Ecto neural progenitor cell (in vitro differentiated cells): ENCODE measurements at places on chromosomes 2 and 18.

DNA sequence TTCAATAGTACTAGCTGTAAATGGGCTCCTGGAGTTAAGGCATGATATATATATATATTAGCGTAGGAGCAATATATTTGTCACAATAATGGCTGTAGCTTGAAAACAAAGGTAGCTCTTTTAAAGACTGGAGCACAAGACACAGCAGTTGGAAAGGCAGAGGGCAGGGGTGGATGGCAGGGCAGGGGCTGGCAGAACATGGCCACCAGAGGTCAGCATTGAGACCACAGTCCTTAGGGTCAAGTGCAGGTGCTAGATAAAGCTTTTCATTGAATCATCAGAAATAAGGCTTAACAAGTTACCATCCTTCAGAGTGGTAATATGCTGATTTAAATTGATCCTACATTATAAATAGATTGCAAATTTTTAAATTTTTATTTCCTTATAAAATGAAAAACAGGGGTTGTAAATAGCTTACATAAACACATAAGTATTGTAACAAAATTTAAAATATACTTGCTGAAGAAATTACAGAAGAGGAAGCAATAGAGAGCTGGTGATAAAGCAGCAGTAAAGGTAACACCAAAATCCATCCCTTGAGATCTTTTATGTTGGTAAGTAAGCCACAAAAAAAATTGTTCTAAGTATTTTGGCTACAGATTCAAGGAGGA lies 161.2 kb upstream of the PIEZO2 start:
- no peak for DNase-seq

DNA sequence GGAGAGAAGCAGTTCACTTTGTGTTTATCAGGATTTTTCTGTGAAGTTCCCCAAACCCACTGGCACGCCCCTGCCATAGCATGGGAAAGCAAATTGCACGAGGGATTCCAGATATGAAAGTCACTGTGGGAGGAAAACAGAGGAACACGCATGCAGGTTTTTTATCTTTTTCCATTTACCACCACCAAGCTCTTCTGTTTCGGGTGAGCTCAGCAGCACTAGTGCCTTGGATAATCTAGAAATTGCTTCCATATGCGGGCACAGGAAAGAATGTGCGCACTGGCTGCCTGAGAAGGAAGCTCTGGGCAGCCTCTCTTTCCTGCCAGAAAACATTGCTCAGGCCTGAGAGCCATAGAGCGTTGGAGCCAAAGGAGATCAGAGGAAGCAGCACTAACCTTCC lies 65.9 kb upstream of the WIPF1 start:
- DNase-seq, result no peak

DNA sequence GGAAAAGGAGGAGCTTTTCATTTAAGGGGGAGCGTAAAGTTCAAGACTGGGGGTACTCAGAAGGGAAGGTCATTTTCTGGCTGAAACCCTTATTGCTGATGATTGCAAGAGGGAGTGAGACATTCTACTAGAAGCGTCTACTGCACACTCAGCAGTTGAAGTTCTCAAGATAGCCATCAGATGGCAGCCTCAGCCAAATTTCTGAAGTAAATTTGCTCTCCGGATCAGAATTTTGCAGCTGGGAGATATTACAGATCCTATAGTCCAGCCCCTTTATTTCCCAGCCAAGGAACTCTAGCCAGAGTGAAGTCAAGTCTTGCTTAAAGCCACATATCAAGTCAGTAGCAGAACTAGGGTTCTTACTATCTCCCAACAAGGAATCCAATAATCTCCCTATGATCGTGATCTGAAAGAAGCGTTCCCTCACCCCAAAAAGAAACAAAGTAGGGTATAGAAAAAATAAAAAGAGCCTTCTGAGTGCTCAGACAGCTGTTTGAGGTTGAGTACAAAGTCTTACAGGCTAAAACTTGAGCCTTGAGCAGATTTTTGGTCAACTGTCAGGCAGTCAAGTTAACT lies 24.0 kb downstream of the RAX start:
- peak; percentile 63 for DNase-seq

- no peak for DNase-seq
Observed at GRCh38 chr18:73733376-73733775, 414.3 kb downstream of the FBXO15 start.

DNA sequence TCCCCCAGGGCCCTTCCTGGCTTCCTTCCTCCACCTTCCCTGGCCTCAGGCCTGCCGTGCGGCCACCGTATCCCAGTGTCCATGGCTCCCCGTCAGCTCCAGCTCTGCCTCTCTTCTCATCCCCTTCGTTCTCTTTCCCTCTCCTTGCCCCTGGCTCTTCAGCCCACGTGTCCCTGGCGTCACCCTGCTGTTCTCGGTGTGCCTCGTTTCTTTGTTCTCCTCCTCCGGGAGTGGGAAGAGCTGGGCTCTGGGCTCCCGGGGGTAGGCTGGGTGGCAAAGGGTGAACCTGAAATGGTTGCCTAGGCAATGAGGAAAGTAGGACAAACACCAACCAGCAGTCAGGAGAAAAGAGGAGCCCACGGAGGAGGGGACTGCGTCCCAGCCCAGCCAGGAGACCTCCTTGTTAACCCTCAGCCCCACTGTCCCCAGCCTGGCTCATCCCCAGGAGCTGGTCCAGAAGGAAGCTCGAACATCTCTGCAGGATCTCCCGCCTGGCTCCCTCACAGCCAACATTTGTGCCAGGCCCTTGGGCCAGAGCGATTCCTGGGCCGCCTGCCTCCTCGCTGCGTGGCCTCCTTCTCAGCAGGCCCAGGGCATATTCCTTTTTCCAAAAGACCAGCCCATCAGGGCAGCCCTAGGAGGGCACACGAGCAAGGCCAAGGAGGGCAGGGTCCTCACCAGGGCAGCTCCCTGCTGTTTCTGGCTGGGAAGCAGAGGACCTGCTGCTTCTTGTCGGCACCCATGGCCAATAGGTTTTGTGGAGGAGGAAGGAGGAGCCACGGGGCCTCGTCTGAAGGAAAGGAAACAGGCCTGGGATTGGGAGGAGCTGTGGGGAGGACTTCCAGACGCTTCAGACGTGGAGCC lies 30.9 kb upstream of the DNMT3A start:
- DNase-seq, result no peak

- DNase-seq, result no peak
Observed at GRCh38 chr2:64672708-64673107, 19.0 kb upstream of the SERTAD2 start.

GRCh38 chr2:220226076-220226475 lies 598.6 kb downstream of the SLC4A3 start:
- DNase-seq, result no peak

DNA sequence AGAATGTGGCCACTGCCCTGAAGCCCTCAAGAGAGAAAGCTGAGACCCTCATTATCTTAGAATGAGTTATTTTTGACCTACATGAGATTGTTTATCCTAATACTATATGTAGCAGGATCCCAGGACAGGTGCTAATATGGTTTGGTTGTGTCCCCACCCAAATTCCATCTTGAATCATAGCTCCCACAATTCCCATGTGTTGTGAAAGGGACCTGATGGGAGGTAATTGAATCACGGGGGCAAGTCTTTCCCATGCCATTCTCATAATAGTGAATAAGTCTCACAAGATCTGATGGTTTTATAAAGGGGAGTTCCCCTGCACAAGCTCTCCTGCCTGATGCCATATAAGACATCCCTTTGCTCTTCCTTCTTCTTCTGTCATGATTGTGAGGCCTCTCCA lies 76.8 kb downstream of the CCBE1 start:
- DNase-seq, result no peak

DNA sequence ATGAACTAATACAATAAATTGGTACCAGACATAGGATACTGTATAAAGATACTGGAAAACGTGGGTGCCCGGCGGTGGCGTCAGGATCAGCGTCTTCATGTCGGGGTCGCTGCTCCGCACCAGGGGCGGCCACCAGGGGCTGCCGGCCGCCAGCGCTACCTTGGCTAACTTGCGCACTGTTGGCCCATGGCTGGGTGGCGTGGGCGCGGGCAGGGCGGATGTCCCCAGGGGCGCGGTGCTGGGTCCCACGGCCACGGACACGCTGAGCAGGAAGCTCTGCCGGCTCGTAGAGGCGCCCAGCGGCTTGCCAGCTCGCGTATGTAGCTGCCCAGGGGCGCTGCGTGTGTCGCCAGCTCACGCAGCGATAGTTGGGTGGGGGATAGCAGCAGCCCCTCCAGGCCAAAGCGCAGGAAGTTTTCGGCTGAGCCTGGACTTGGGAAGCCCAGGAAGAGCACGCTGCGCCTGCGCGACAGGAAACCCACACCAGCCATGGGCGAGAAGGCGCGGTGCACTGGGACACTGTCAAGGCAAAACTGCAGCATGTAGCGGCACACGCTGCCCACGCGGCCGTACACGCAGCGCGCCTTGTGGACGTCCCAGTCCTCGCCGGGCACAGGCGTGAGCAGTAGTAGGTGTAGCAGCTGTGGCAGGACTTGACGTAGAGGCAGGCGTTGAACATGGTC lies 299.9 kb downstream of the CCDC74A start:
- no peak for DNase-seq

DNA sequence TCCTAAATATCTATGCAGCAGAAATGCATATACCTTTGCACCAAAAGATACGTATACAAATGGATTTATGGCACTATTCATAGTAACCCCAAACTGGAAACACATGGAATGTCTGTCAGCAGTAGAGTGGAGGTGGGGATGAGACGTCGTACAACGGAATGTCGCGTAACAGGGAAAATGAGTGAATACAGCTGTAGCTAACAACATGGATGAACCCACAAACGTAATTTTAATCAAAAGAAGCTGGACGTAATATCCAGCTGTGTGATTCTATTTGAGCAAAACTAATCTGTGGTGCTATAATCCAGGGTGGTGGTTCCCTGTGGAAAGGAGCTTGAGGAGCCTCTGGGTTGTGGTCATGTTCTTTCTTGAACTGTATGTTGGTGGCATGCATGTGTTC lies 89.9 kb downstream of the MTA3 start:
- DNase-seq, result no peak

DNA sequence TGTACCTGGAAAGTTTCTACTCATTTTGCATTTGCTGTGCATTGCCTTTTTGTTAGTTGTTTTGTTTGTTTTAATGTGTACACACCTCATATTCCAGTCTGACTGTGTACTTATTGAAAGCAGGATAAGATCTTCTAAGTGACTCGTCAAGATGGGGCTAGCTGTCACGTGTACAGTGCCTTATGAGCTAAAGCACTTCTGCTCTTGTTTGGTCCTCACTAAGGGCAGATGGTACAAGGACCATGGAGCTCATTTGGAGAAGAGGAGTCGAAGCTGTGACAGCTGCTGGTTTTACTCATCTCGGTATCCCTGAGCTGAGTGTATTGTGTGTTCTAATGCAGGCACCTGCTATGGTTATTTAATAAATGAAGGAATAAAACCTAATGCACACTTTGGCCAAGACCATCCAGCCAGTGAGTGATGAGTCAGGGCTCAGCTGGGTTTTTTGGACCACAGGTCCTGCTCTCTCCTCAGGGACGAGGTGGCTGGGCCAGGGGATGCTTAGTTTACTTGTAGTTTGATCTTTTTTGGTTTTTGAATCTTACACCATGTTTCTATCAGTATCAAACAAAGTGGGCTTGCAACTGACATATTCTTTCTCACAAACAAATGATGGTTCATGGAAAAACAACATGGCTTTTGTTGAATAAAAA lies 152.5 kb upstream of the APCDD1 start:
- DNase-seq, result peak; percentile 18

DNA sequence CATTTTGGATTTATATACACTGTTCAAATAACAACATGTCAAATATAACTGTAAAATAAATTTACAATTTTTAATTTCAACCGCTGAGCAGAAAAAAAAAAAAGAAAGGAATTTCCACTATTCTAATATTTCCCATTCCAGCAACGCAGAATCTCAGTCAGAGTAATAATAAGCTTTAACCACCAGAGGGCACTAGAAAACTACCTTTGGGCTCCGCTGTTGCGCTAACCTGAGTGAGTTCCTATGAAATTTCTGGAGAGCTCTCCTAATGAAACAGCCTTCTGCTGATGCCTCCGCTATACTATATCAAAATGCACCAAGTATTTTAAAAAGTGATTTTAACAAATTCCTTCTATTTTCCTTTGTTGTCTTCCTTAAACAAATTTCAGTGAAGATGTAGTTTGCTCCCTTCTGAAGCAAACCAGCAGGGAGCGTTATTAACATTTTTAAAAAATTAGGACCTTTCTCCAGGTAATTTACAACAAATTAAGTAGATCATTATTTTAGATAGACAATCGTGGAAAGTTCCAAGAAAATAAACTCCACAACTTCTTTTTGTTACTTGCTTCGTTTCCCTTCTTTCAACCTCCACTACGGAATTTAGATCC lies 23.0 kb downstream of the ERMN start:
- DNase-seq, result no peak

DNA sequence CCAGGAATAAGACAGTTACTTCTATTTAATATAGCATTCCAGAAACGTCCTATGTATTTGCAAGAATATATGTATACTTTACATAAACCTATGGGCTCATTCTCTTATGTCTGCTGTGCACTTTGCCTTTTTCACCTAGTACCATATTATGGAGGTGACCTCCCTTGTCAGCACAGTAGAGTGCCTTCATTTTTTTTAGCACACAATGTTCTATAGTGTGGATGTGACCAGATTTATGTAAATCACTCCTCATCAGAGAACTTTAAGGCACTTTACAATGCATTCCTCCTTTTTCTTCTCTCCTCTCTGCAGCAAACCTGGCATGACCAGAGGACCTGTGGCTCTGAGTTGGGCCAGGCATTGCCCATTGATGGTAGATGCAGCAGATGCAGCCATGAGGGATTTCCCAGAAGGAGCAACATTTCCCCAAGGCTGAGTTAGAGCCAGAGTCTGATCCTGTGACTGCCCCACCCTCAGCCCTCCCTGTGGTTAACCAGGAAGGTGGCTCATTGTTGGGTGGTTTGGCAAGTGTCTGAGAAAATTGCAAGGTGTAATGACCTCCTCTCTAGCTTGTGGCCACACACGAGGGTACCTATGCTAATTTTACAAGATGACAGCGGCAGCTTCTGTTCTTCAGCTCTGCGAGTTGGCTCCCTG lies 76.5 kb upstream of the DLX2 start:
- DNase-seq, result no peak

DNA sequence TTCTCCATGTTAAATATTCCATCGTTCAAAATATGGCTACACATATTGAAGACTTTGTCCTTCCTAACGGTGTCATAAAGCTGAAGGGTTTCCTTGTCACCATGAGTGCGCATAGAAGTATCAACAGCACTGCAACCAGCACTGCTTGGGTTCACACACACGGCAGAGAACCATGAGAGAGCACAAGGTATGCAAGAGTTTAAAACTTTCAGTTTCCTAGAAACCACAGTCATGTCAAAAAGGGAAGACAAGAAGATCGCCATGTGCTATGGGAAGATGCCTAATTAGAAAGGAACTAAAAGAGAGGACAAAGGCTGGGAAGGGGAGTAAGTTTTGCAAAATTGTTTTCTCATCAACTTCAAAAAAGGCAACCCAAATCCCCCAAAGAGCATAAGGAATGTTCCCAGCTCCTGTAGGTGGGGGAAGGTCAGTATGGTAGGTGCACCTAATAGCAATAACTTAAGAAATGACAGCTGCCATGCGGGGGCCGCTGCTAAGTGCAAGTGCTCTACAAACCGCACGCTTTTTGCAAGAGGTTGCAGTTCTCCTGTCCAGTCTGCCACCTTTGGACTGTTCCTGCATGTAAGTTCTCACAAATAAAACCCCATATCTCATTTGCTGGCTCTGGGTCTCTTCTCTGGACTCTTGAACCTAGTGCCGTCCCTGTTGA lies 136.8 kb downstream of the TMEM163 start:
- DNase-seq, result no peak

- no peak for DNase-seq
Observed at GRCh38 chr2:30105556-30105955, 41.3 kb upstream of the YPEL5 start.

- no peak for DNase-seq
Observed at GRCh38 chr2:79446313-79446712, 66.5 kb upstream of the CTNNA2 start.
